ENCODE measurements at places on chromosomes 6 and 20.

- DNase-seq = no peak
These were observed 304.2 kb upstream of the PRDM1 start for GRCh38 chr6:105781915-105782314.

DNA sequence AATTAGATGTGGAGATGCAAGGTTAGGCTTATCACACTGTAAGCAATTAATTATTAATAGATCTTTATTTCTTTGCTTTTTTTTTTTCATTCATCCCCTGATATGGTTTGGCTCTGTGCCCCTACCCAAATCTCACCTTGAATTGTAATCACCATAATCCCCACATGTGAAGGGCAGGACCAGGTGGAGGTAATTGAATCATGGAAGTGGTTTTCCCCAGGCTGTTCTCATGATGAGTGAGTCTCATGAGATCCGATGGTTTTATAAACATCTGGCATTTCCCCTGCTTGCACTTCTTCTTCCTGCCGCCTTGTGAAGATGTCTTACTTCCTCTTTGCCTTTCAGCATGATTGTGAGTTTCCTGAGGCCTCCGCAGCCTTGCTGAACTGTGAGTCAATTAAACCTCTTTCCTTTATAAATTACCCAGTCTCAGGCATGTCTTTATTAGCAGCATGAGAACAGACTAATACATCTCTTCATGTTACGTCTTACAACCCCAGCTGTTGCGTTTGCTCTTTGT is 333.8 kb downstream of the CDH26 start:
- no peak for DNase-seq

DNA sequence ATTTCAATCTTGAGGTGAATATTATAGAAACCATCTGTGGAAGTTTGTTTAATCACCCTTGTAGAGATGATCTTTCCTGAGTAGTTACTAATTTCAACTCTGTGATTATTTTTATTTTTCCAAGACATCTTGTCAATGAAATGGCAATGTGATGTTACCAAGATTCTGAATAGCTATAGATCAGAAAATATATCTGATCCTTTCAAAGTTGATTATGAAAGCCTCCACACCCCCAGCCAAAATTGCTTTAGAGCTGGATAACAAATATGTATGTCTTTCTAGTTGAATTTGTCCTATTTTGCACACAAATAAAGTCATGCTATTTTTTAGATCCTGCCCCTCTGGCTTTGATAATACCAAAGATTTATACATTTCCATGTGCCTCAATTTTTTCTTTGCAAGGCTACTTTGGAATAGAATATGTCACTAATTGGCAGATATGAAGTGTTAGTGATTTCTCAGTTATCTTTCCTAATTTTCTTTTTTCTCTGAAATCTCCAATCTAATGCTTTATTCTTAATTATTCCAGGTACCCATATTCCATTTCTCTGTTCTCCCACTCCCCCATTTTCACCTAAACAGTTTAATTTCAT is 5.0 kb downstream of the SIM1 start:
- no peak for DNase-seq

- no peak for DNase-seq
These were observed 102.6 kb upstream of the GJE1 start for GRCh38 chr6:142030115-142030619.

DNA sequence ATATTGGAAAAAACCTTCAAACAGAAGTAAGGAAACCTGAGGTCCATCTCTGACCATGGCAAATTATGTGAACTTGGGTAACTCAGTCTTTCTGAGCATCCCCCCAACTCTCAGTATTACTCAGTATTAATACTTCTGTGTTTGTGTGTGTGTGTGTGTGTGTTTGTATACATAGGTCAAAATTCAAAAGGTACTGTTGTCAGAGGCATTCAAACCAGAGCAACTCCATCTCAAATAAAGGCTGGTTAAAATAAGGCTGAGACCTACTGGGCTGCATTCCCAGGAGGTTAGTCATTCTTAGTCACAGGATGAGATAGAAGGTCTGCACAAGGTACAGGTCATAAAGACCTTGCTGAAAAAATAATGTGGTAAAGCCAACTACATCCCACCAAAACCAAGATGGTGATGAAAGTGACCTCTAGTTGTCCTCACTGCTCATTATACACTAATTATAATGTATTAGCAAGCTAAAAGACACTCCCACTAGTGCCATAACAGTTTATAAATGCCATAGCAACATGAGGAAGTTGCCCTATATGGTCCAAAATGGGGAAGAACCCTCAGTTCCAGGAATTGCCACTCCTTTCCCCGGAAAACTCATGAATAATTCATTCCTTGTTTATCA is 33.3 kb upstream of the SLC22A16 start:
- no peak for DNase-seq

GRCh38 chr6:137875058-137875520 is 8.0 kb downstream of the TNFAIP3 start:
- DNase-seq = no peak

DNA sequence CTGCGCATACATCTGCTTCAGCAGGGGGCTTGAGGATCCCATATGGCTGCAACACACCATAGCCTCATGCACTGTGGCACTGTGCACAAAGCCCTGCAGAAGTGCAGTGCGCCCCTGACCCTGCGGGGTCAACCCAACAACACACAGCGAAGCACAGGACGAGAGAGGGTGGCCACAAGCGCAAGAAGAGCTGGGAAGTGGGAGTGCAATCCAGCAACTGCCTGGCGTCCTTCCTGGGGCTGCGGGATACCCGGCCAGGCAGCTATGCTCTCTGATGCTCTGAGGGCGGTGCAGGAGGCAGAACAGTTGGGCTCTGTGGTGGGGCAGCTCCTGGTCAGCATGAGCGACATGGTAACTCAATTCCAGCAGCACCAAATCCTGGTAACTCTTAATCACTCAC is 5.6 kb upstream of the ACSS1 start:
- DNase-seq = no peak

- DNase-seq = no peak
These were observed 821 bp downstream of the DHX35 start for GRCh38 chr20:38962928-38963401.

- DNase-seq = no peak
These were observed 1.4 kb downstream of the ZNF184 start for GRCh38 chr6:27471365-27472115.

All from activated gamma-delta T cell treated with Interleukin-2 at 50 U/mL for 16 hours (primary cell).